ENCODE measurements at places on chromosomes 12 and 14.

GRCh38 chr12:14426792-14427191 is 61.3 kb downstream of the ATF7IP start:
- DNase-seq: no peak

- peak; percentile 96 for DNase-seq
Observed at GRCh38 chr14:89912667-89913211, 41.8 kb downstream of the EFCAB11 start.

DNA sequence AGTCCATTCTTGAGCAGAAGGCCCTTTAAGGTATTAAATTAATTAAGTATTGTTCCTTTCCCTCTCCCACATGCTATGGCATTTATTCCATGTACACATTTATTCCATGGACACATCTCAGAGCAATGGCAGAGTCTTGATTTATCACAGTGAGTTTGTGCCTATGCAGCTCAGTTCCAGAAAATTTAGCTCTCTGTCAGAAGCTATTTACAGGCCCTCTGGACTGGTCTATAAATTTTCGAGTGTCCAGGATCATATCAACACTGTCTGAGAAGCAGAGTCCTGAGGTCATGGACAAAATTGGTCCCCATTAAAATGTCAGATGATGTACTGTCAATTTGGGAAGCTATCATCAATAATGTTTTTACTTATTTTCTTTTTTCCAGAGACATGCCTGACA is 65.5 kb downstream of the TTC7B start:
- DNase-seq: no peak

GRCh38 chr12:124898200-124898922 is 16.1 kb downstream of the UBC start:
- no peak for DNase-seq

DNA sequence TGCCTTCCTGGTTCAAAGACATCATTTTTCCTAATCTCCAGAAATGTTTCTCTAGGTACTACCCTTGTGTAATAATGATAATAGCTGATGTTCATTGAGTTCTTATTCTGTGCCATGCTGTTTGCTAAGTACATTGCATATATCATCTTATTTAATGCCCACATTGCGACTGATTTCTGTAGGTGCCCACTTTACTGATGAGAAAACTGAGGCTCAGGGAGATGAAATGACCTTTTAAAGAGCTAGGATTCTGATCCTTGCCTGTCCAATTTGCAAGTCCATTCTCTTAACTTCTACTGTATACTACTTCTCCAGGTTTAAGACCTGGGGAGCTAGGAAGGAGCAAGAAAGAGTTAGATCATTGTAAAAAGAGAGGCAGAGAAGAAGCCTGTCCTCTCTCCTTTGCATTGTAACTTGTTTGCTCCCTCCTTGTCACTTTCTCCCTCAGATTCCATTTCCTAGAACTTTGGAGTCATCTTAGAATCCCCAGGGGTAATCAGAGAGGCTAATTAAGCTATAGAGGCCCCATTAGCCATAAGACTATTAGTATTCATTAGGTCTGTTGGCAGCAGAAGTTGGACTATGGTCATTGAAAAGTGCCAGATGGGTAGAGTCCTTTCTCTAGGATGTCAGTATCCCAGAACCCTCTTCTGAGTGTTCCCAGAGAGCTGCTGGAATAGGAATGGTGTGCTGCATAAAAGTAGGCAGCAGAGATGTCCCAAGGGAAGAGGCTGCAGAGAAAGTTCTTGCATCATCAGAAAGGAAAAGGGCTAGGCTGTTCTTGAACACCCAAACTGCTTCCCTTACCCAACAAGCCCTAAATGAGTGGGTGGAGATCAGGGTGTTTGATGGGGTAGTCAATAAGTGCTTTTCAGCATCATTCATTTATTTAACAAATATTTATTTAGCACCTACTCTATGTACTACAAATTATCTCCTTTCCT is 3.1 kb downstream of the DGKA start:
- peak; percentile 50 for DNase-seq

GRCh38 chr14:33847066-33847465 is 103.8 kb downstream of the EGLN3 start:
- DNase-seq: no peak

- DNase-seq: no peak
Observed at GRCh38 chr14:37480446-37481290, 114.4 kb downstream of the FOXA1 start.

DNA sequence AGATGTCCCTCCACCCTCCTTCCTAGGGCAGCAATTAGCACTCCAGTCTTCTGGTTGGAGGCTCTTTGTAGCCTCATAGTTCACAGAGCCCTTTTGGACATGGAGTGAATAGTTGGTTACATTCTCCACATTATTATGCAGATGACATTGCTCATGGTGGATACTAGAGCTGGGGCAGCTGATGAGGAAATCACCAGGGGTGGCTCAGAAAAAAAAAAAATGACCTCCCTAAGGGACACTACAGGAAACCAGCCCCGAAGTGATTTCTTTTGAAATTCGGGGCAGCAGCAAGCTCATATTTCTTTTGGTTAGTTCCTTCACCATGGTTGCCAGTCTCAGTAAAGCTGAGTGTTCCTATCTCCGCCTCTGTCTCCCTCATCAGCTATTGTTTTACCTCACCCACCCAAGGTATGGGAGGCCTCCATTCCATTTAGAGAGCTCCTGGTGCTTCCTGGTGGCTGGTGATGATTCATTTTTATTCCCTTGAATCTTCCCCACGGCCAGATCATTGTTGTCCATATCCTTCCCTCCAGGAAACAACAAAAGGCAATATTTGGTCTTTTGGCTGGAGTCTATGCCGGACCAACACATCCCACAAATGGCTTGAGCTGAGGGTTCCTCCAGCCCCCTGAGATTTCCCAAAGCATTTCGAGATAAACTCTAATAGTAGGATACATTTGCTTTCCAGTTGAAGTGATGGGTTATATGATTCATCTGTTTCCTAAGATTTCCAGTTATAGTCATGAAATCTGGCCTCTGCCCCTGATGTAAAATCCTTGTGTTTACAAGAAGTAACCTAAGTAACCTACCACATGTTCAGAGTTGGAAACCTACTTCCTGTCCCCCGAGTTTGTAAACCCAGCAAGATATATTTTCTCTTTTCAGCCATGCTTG is 56.2 kb upstream of the NID2 start:
- peak; percentile 90 for DNase-seq

GRCh38 chr12:47636908-47637780 is 68.7 kb downstream of the RPAP3 start:
- no peak for DNase-seq

- DNase-seq: peak; percentile 100
Observed at GRCh38 chr12:46523863-46524770, 151.5 kb upstream of the SLC38A2 start.

Data from LHCN-M2 (cell line).